Stimulated activated CD8-positive, alpha-beta memory T cell treated with anti-CD3 and anti-CD28 coated beads, Interleukin-4, amount 100 ng/mL, for 24 hours (primary cell): ENCODE measurements at places on chromosomes 1 and 21.

GRCh38 chr1:18466676-18467075, 14.1 kb upstream of the KLHDC7A start:
- no peak for DNase-seq

- no peak for DNase-seq
Measured at GRCh38 chr1:152858062-152858461, 1.7 kb upstream of the LCE7A start.

DNA sequence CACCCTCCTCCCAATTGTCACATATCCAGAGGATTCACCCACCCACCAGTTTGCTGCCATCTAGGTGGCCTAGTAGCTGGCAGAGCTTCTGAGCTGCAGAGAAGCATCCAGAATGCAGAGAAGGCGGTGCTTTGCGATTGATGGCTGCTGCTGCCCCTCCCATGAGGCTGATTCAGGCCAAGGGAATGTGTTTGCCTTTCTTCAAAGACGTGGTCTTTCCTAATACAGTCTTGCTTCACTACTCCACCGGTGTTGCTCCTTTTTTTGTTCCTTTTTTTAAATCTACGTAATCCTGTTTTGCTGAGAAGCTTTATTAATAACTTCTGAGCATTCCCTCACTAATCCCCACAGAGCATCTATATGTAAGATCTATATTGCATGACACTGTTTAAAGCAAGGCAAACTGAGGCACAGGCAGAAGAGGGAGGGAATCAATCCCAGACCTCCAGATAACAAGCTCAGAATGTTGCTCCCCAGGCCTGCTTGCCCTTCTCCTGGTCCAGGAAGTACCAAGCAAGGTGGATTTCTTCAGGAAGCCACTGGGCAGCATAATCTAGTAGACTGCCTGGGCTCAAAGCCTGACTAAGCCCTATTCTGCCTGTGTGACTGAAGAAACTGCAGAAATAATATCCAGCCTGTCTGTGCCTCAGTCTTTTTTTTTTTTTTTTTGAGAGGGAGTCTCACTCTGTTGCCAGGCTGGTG, 275.5 kb upstream of the FMN2 start:
- no peak for DNase-seq

DNA sequence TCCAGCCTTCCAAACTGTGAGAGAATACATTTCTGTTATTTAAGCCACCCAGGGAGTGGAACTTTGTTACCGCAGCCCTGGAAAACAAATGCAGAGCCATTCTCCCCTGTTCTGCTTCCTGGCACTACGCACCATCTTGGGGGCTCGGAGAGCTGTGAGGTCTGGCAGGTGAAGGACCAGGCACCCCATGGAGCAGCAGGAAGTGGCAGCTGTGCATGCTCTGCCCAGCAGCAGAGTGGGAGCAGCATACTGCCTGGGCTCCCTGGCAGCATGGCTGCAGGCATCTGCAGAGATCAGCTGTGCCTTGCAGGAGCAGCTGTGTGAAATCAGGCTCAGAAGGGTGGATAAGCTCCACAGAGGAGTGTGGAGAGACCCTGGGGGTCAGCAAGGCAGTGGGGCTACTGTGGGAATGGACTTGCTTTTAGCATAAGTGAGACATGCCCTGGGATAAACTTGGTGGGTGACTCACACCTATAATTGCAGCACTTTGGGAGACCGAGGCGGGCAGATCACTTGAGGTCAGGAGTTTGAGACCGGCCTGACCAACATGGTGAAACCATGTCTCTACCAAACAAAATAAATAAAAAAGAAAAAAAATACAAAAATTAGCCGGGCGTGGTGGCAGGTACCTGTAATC, 17.7 kb upstream of the ZSCAN20 start:
- DNase-seq = no peak

- no peak for DNase-seq
Measured at GRCh38 chr1:230130172-230130944, 63.3 kb downstream of the GALNT2 start.

- no peak for DNase-seq
Measured at GRCh38 chr1:43035821-43036741, 77.4 kb upstream of the SLC2A1 start.
